ENCODE measurements at places on chromosomes 12 and 14. TPM values are rescaled to one million over a fixed set of nuclear protein-coding genes. Genes with fewer than 3 reads are reported as not detected.

GARIN6 gene
- not detected for total RNA-seq

DNA sequence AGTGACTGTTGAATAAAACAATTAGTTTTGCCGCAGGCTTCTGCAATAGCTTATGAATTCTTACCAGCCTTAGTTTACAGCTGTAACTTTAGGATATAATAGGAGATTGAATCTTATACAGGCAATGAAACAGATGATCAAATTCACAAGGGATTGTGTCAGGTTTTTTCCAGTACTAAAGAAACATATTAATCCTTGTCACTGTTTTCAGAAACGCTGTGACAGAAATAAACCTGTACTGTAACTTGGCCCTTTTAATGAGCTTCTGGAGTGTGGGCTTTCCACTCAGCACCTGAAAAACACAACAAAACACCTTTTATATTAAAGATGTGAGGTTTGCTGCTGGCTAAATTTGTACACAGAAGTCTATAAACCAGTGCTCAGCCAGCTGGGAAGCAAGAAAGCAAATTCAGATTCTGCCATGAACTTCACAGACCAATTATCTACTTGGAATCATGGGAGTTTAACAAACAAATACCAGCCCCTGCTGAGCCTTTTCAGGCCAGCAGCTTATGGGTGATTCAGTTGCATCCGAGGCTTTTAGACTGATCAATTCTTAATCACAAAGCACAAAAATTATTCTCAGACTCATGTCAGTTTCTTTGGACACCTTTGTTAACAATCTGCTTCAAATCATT is 109.5 kb downstream of the FOXG1 start:
- no peaks in the 10 kb centered on the region for H3K4me1 ChIP-seq
- no peaks in the 10 kb centered on the region for H3K27me3 ChIP-seq
- H3K36me3 ChIP-seq, result no peaks in the 10 kb centered on the region

SLC38A4 gene
- 16.0 TPM for total RNA-seq

DNA sequence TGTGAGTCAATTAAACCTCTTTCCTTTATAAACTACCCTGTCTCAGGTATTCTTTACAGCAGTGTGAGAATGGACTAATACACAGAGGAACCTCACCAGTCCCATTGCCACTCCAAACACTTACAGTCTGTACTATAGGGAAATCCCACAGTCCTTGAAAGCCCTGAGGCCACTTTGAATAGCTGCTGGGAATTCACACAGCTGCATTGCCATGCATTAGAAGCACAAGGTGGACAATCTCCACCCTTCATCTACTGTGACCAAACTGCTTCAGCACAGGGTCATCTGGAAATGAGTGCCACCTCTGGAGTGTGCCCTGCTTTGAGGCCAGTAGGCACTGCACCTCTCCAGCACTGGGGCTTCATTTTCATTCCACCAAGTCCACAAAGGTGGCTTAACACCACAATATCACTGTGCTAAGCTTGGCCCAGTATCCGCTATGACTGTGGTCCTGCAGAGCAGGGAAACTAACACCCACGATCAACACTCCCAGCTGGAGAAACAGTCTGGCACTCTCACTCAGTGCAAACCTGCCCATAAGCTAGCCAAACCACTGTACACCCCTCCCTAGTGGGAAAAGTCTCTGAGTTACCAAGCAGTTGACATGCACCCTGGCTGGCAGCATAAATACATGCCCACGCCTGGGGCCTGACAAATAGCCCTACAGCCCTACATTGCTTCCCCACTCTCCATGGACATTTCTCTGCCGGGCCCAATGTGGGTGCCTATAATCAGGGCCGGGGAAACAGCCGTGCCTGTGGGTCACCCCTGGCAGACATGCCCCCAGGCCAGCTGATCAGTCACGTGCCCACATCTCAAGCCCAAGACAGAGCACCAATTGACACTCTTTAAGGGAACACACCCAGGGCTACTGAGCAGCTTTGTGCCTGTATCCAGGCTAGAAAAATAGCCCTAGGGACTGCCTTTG is 294.3 kb upstream of the MGAT4C start:
- no peaks in the 10 kb centered on the region for H3K27me3 ChIP-seq
- no peaks in the 10 kb centered on the region for H3K4me1 ChIP-seq
- no peak for DNase-seq
- H3K27ac ChIP-seq, result no peak overlapping the region

TAS2R30 gene
- 5.8 TPM for total RNA-seq

DNA sequence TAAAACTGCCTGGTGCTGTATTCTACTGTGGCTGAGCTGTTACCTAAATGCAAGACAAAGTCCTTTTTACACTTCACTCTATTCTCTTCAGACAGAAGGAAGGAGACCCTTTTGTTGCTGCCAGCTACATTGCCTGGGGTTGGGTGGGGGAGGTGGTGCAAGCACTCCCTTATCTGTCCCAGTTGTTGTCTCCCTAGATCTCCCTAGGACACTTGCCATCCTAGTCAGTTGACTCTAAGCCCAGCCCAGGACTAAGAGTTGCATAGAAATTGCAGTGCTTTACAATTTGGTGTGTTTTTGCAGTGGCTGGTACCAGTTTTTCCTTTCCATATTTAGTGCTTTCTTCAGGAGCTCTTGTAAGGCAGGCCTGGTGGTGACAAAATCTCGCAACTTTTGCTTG is 35.1 kb downstream of the SCYL2 start:
- no peak overlapping the region for H3K27ac ChIP-seq
- H3K36me3 ChIP-seq, result no peaks in the 10 kb centered on the region
- no peak for DNase-seq
- H3K4me3 ChIP-seq, result no peak overlapping the region

DNA sequence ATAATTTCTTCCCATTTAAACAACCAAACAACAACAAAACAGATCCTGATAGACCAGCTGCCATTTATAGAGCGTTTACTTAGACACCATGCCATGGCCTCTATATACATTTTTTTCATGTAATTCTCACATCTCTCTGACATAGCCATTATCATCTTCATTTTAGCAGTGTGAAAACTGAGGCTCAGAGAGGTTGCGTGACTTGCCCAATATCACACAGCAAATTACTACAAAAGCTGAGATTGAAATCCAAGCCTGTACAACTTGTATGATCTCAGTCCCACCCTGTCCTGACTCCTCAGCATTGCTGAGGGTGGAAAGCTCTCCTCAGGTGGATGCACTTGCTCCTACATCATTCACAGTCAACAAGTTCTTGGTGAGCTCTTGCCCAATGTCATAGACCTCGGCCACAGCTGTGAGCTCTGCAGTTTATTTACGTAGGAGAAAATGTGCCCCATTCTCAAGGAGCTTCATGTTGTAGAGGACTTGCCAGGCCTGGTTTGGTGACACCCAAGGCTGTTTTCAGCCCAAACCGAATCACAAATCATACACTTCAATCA is 55.5 kb downstream of the CRACR2A start:
- H3K36me3 ChIP-seq, result no peaks in the 10 kb centered on the region
- H3K27ac ChIP-seq, result no peak overlapping the region
- DNase-seq, result no peak
- no peak overlapping the region for H3K4me3 ChIP-seq
- H3K4me1 ChIP-seq, result no peaks in the 10 kb centered on the region

GRCh38 chr14:103227094-103227768 is 104.0 kb downstream of the TNFAIP2 start:
- no peak overlapping the region for H3K4me3 ChIP-seq
- no peaks in the 10 kb centered on the region for H3K36me3 ChIP-seq
- H3K4me1 ChIP-seq, result no peaks in the 10 kb centered on the region

C12orf42 gene
- total RNA-seq, result not detected

KRT71 gene
- total RNA-seq, result 1.5 TPM

GRCh38 chr12:28601570-28602058 is 411.4 kb downstream of the CCDC91 start:
- no peak overlapping the region for H3K4me3 ChIP-seq
- H3K4me1 ChIP-seq, result no peaks in the 10 kb centered on the region
- no peaks in the 10 kb centered on the region for H3K27me3 ChIP-seq
- no peak for DNase-seq
- no peak overlapping the region for H3K27ac ChIP-seq
- no peaks in the 10 kb centered on the region for H3K36me3 ChIP-seq

COX8C gene
- not detected for total RNA-seq

GON7 gene
- 7.7 TPM for total RNA-seq

GPR162 gene
- 1.2 TPM for total RNA-seq

- H3K36me3 ChIP-seq, result no peaks in the 10 kb centered on the region
- H3K27ac ChIP-seq, result peak overlapping the region; percentile 36
- H3K4me3 ChIP-seq, result no peak overlapping the region
- no peak for DNase-seq
- no peaks in the 10 kb centered on the region for H3K27me3 ChIP-seq
These were observed 670.3 kb upstream of the TBX3 start for GRCh38 chr12:115354007-115354890.

NCOR2 gene
- total RNA-seq, result 250 TPM

Data from Caco-2 (cell line).